ENCODE measurements at places on chromosomes 11 and 22. TPM values are rescaled to one million over a fixed set of nuclear protein-coding genes. Genes with fewer than 3 reads are reported as not detected.

DNA sequence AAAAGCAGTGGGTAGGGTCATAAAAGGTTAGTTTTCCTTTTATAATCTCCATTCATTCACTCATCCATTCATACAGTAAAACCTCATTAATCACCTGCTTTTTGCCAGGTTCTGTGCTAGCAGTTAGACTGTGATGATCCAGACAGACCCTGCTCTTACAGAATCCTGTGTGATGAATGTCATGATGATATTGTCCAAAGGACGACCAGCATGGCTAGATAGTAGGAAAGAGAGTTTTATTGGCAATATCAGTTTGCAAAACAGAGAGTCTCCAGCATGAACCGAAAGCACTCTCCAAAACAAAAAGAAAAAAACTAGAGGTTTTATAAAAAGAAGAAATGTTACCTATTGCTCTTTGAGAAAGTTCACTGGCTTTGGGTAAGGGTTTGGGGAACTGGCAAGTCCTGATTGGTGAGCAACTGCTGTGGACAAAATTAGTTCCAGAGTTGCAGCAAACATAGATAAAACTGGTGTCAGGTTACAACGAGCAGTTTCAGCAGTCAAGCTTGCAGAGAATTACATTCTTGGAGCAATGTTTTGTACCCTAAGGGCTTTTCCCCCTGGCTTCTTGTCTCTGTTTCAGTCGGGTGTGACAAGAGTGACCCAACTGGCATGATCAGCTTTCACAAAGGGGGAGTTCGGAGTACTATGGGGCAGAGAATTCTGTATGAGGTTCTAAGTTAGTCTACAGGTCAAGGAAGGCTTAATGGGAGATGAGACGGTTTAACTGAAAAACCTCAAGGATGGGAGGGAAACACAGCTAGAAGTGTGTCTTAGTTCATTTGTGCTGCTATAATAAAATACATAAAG is 58.3 kb downstream of the HSD17B12 start:
- DNase-seq = no peak

TBX10 gene
- polyA plus RNA-seq = not detected

DNA sequence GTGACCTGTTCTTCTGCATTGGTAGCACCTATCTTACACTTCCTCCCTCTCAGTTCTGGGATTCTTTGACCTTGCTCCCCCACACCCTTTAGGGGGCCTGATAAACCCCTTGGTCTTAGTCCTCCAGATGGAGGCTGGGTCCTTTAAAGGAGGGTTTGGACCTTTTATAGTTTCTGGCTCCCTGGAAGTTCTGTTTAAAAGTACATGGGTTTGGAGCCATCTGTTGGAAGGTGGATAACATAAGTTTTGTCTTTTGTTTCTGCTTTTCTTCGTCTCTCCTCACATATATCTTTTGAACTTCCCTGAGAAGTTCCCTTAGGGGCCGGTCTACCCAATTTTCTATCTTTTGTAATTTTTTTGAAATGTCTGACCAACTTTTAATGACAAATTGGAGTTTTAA is 17.9 kb upstream of the HYLS1 start:
- no peak for DNase-seq

- no peak for DNase-seq
These were observed 25.6 kb downstream of the NARS2 start for GRCh38 chr11:78548911-78549590.

GRCh38 chr22:20175597-20175900 is 24.7 kb upstream of the CCDC188 start:
- DNase-seq = peak; percentile 63

DLG2 gene
- 0.21 TPM for polyA plus RNA-seq

DNA sequence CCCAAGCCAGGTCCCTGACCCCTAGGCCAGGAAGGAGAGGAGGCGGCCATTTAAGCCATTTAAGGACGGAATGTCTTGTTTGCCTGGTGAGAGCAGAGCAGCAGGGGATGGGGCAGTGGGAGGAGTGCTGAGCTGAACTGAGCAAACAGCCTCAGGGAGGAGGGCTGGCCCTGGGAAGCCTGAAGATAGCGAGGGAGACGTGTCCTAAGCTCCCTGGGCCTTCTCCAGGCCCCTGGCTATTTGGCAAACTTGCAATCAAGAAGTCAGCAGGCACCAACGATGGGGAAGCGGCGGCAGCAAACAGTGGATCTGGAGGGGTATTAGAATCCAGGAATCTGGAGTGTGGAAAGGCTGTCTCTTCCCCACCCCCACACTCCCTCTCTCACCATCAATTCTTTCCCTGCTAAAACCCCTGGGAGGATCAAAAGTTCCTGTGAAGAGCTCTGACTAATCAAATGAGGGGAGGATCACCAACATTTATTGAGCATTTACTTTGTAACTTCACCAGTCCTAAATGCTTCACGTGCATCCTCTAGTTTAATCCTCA is 8.8 kb downstream of the BCL9L start:
- DNase-seq = no peak

DNA sequence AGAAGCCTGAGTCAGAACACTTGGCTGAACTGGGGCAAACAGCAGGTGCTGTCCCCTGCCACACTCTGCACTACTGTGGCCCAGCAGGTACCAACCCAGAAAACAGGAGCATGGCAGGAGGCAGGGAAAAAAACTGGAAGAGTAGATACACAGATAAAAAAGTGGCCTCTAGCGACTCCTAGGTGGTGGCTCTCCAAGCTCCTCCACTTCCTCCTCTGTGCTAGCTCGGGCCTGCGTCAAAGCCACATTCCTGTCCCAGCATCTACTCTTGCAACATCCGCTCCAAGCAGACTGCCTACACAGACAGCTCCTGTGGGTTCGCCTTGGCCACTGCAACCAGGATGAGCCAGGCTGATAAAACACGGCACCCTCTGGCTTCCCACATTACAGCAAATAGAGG is 6.9 kb downstream of the OR8B12 start:
- DNase-seq = no peak

GRCh38 chr11:44377121-44377520 is 67.2 kb upstream of the ALX4 start:
- DNase-seq = no peak

HPX gene
- polyA plus RNA-seq = 2.3 TPM

GRCh38 chr22:18133452-18133851 is 16.5 kb upstream of the USP18 start:
- DNase-seq = no peak

OR5AR1 gene
- polyA plus RNA-seq = not detected

DNA sequence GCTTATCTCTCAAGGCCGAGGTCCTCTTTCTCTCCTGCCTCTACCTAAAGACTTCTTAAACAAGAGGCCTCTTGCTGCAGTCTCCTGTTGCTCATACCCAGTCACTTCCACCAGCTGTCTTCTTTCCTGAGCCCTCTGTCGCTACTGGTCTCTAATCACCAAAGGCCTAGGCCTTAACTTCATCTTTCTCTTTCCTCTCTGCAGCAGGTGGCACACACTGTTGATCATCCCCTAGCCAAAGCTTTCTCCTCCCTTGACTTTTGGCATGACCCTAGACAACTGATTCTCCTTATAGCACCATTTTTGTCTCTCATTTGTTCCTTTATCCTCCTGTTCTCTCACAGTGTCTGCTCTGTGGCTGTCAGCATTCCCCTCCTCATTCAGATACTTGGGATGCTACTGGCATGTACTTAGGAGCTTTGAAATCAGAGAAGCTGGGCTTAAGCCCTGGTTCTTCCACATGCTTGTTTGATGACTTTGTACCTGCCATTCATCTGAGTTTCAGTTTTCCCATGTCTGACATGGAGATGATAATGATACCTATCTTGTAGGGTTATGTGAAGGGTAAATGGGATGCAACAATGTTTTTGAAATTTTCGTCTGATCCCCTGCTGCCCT is 22.4 kb downstream of the ENDOD1 start:
- DNase-seq = no peak

DNA sequence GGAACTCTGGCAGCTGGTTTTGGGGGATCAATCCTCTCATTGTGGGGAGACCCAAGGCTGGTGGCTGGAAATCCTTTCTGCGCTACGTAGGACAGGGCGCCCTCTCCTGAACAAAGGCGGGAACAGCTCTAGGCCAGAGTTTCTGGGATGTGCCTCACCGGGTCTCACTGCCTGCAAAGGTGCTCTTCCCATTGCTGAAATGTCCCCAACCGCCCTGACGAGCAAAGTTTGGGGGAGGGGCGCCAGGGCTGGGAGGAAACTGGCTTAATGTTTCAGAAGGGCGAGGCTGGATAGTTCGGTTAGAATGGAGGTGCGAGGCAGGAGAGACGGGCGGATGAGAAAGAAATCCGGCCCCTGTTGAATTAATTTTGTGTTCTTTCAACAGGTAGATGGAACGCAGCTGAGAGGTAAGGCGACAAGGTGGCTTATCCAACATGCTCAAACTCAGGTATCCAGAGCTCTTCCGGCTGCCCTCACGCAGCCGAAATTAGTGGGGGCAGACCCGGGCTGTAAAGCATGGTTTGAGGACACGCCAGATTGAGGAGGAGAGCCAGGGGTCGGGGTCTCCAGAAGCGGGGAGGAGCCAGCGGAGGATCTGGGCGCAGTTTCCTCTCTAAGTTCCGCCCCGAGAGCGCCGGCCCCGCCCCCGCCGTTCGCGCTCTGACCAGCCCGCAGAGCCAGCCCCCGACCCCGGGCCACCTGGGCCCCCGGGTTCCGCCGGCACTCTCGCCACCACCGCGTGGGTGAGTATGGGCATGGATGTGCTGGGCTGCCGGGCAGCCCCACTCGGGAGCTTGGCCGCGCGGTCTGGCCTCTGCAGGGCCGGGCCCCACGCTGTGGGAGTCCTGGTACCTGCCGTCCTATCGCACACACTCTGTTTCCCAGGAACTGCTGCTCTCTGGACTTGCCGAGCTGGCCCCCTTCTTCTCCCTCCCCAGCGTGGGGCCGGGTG is at the start of gene PGAP2:
TSS of gene PGAP2 (plus strand) at position 652 of the 952 bp plus-strand sequence. CDS start 2,700 bp downstream, outside the sequence.
- peak; percentile 90 for DNase-seq

All from SK-N-SH (cell line).